Right lung (tissue), 10 donors: ENCODE measurements at places on chromosomes 12 and 14.

- no peak for DNase-seq
Measured at GRCh38 chr12:118840878-118841277, 140.5 kb upstream of the SRRM4 start.

GRCh38 chr14:70814466-70814865 lies 5.2 kb upstream of the MAP3K9 start:
- no peak for DNase-seq

DNA sequence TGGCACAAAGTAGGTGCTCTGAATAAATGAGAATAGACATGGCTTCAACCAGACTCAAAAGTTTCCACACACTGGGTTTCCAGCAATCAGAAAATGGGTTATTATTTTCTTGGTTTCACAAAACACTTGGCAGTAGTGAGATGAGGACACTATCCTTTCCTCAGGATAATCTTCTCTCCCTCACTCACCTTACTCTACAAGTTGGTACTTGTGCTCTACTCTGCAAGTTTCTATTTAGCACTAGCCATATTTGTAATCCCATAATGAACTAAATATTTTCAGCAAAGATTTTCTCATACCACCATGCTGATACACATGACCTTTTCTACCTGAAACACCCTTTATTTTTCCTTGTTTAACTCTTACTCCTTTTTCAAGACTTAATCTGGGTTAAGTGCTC lies 137.7 kb downstream of the FOXA1 start:
- no peak for DNase-seq

GRCh38 chr12:49093792-49094159 lies 825 bp downstream of the DHH start:
- DNase-seq: no peak

DNA sequence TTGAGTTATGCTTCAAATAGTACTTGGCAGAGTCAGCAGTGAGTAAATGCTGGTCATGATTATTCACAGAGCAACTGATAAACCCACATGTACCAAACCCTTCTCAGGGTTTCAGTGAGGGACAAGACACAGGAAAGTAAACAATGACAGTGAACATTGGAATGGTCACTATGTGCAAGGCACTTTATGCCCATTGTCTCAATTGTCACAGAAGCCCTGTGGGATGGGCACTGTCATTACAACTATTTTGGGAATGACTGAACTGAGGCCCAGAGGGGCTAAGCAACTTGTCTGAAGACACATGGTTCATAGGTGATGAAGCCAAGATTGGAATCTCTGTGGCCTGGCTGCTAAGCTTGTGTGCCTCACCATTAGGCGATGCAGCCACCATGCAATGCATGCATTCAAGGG lies 238.5 kb downstream of the RBM19 start:
- no peak for DNase-seq

DNA sequence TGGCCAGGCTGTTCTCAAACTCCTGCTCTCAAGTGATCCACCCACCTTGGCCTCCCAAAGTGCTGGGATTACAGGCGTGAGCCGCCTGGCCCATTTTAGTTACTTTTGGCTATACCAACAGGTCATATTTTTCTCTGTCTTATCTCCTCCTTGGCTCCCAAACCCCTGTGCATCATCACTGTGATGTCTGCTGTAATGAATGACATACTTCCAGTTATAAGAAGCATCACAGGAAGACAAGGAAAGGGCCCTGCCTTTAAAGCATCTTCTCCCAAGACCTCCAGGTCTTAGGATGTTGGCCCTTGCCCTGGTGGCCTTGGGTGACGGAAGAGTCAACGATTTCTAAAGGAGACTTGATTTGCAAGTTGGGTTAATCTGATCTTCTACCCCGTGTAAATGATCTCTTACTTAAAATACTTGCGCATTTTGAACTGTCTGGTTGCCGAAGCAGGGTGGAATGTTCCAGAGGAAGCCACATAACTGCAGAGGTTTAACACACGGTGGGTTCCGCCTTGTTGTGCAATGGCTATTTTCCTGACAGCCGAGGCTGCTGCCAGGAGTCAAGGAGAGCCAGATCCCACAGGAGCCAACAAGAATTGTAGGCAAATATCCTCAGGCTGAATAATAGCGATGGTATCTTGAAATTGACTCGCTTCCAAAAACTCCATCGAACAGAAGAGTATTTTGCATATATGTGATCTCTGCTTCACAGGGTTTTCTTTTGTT lies 55.7 kb upstream of the PLXNC1 start:
- DNase-seq: no peak

- DNase-seq: no peak
Measured at GRCh38 chr12:98274430-98275130, 240.8 kb upstream of the TMPO start.
